ENCODE measurements at places on chromosomes 3 and 15.
A peak's percentile ranks its signal among the peaks of the same experiment; 100 is the strongest.

GRCh38 chr3:183475016-183475763 is 46.8 kb upstream of the MCF2L2 start:
- DNase-seq, result no peak

DNA sequence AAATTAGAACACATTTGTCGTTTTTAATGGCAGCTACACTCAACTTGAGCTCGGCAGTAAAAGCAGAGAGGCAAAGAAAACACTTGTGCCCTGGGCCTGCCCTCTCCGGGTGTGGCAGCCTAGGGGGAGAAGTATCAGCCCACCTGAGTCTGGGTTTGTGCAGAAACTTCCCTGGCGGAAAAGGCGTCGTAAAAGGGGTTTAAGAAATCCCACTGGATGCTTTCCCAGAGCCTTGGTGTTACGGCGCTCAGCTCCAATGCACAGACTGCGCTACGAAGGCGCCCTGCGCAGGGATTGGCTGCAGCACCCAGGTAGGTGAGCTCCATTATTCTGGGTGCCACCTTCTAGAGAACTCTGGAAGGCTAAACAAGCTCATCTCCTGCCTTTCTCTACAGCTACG is 461.5 kb upstream of the NR2F2 start:
- no peak for DNase-seq

DNA sequence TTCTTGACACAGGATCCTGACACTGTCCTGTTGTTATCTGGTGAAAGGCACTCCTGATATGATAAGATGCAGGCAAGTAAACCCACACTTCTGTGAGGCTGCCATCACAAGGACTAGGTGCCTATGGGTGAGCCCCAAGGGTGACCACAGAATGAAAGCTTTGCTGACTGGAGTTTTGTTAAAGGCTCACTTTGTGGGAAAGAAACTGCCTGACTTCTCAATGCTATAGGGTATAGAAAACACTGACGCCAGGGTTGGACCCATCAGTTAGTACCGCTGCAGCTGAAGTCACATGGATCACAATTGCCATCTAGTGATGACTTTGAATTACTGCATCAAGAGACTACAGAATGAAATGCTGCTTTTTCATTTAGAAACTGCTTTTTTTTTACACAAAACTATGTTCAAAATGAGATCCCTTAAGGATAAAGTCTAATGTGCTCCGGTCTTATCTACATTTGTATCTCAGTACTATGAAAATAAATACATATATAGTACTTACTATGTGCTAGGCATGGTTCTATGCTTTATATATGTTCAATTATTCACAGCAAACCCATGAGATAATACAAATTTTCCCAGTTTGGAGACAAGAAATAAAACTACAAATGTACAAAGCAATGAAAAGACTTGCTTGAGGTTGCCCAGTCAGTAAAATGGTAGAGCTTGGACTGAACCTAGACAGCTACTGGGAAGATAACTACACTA is 64.2 kb upstream of the CMSS1 start:
- DNase-seq, result peak; percentile 8

- DNase-seq, result no peak
These were observed 18.6 kb upstream of the PRR23E start for GRCh38 chr3:127174284-127174683.

DNA sequence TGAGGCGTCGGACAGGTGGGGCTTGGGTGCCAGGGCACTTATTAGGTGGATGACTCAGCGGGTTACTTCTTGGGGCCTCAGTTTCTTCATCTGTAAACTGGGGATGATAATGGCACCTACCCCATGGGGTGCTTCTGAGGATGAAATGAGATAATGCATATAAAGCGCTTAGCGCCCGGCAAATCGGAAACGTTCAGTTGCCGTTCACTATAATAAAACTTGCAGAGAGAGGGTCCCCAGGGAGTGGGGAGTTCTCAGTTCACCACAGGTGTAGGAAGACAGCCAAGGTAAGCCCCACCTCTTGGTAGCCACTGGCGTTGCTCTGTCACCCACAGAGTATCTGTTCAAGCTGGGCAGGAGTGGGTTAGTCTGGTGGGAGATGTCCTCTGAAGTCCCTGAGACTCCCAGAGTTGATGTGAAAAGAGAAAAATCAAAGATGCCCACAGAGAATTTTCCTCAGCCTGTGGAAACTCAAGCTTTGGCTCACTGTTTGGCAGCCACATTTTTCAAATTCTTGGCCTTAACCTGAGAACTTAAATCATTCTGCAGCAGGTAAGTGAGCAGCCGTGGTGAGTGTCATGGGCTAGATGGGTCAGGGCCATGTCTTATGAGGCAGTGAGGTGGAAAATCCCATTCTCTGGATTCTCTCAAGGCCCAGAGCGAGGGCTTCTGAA is 221.5 kb upstream of the BHLHE40 start:
- no peak for DNase-seq

- DNase-seq, result no peak
These were observed 225.8 kb upstream of the ZNF717 start for GRCh38 chr3:76011121-76011520.

GRCh38 chr15:64019764-64020163 is 26.5 kb downstream of the DAPK2 start:
- no peak for DNase-seq

DNA sequence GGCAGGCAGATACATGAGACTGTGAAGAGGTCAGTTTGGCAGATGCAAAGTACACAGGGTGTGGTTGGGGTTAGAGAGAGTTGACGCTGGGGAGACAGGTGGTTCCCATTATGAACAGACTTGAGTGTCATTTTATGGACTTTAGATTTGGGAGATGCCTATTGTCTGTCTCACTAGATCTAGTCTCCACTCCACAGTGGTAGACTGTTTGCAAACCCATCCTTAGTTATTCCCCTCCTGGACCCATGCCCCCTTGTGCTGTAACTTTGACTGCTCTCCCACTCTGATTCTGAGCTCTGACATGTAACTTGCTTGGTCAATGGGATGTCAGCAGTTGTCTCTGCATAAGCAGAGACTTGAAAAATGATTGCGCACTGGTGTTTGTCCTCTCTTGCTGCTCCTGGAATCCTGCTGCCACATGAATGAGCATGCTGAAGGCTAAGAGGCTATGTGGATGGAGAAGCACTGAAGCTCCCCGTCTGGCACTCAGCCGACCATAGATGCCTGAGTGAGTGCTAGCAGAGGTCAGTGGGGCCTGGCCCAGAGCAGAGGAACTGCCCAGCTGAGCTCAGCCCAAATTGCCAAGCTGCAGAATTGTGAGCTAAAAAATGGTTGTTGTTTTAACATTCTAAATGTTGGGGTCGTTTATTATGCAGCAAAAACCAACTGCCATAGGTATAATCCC is 88.2 kb downstream of the FAM43A start:
- DNase-seq, result no peak

Measured in stimulated activated CD4-positive, alpha-beta T cell treated with anti-CD3 and anti-CD28 coated beads, Interleukin-4, amount 100 ng/mL, for 24 hours (primary cell).